Stimulated activated CD8-positive, alpha-beta memory T cell treated with anti-CD3 and anti-CD28 coated beads, Interleukin-4, amount 100 ng/mL, for 1 hour (primary cell): ENCODE measurements at places on chromosomes 7 and 10.
A peak's percentile ranks its signal among the peaks of the same experiment; 100 is the strongest.

DNA sequence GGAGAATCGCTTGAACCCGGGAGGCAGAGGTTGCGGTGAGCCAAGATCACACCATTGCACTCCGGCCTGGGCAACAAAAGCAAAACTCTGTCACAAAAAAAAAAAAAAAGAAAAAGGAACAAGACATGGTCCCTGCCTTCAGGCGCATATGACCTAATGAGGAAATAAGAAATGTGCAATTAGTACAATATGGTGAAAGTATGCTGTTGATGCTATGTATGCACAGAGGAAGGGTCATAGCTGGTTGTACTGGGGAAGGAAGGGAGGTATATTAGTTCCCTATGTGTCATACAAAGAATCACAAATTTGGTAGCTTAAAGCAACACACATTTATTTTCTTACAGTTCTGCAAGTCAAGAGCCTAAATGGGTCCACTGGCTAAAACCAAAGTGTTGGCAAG, 97.8 kb upstream of the MPP7 start:
- no peak for DNase-seq

DNA sequence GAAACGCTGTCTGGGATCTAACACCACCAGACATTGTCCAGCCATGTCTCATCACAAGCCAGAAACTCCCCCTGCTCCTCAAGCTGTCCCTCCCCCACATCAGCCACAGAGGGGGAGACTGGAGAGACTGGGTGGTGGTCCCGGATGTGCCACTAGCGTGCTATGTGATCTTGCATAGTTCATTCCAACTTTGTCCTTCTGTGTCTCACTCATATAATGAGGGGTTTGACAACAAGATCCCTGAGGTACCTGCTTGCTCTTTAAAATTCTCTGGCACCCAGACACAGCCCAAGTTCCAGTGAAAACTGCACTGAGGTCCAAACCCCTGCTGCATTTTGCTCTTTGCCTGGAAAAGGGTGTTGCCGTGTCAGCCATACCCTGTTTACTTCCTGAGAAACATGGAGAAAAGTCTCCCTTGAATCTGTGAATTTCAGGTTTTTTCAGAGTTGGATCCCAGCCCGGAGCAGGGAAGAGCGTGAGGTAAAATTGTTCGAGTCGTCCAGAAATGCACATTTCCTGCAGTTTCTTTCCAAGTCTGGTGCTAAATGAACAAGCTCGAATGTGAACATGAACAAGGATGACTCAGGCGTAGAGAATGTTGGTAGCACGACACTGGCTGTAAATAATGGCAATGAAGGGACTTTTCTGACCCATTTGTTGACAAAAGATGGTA, 156.6 kb downstream of the CCDC3 start:
- no peak for DNase-seq

GRCh38 chr7:110888641-110889040, 202.3 kb upstream of the LRRN3 start:
- no peak for DNase-seq

DNA sequence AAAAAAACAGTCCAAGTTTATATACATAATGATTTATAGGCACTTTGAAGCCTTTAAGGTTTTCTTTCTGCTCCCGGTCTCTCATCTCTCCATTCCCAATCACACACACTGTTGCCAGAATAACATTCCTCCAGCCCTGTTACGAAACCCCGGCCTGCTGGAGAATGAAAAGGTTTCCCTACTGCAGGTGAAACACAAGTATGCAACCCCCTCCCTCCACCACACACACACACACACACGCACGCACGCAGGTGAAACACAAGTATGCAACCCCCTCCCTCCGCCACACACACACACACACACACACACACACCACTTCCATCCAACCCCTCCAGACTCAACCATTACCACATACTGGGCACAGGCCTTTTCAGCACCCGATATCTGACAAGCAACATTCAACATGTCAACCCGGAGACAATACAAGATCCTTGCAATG, 87.5 kb downstream of the PARD3 start:
- no peak for DNase-seq

- DNase-seq = no peak
These were observed 91.3 kb upstream of the ANK3 start for GRCh38 chr10:60480865-60481563.

- no peak for DNase-seq
These were observed 43.6 kb downstream of the ZNF22 start for GRCh38 chr10:45044290-45044689.

DNA sequence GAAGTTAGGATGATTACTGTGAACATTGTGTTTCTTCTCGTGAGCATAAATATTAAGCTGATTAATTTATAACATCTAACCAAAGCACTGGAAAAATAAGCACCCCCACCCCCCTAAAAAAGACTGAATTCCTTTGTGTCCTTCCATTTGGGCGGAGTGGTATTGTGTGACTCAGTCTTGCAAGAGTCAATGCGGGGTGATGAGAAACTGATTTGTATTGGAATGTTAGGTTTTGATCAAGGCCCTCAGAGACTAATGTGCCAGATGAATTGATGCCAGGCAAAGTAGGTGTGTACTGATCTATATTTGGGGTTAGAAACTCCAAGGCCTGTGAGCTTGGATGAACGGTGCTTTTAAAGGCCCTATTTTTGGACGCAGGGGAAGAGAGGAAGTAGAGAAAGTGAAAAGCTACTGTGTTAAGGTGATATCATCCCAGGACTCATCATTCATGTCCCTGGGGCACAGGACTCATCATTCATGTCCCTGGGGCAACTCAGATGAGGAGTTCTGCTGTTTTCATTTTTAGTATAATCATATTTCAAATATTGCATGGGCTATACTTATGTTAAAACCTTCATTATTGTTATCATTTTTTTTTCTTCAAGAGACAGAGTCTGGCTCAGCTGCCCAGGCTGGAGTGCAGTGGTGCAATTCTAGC, 61.3 kb upstream of the PTN start:
- DNase-seq = no peak

GRCh38 chr10:94137747-94138146, 144.0 kb downstream of the PLCE1 start:
- DNase-seq = no peak

GRCh38 chr10:2949221-2949947, 118.0 kb upstream of the PFKP start:
- no peak for DNase-seq

- DNase-seq = no peak
These were observed 54.2 kb downstream of the RBM33 start for GRCh38 chr7:155698633-155699032.

- no peak for DNase-seq
These were observed 37.0 kb upstream of the CNNM1 start for GRCh38 chr10:99292159-99292558.

DNA sequence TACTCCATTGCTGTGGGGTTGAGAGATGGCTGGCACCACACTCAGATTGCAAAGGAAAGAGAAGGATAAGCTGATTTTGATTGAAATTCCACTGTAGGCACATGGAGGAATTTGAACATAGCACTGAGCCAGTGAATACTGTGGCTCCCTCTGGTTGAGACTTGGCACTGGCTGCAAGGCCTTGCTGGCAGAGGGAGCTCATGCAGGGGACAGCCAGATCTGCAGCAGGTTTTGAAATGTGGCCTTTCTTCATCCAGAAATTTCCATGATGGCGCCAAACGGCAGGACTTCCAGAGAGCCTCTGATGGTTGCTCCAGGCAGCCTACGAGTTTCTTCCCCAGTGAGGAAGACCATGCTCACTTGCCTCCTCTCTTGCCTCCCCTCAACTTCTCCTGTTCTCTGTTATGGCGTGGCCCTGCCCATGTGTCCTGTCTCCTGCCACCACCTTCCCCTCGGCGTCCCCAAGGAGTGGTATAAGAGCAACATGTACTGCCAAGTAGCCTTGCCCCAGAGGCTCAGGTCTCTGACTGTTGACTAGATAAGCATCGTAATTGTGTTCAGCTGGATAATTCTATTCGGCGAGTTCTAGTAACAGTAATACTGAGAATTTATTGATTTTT, 265.6 kb downstream of the CCDC3 start:
- DNase-seq = no peak

GRCh38 chr7:12779947-12780346, 92.5 kb downstream of the ARL4A start:
- DNase-seq = no peak

GRCh38 chr7:105972276-105972675, 9.2 kb downstream of the CDHR3 start:
- no peak for DNase-seq

DNA sequence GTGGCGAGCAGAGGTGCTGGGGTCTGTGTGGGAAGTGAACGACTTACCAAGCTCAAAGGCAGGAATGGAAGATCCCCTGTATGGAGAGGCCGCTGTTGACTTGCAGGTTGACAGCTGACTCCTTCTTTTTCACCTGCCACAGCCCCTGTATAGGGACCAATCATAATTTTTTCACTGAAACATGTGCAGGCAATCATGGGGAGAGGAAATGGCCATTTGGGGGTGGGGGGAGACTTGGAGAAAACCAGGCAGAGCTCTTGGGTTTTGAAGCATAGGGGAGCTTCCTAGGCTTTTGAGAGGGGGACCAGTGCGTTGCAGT, 101.4 kb downstream of the WDR37 start:
- no peak for DNase-seq

DNA sequence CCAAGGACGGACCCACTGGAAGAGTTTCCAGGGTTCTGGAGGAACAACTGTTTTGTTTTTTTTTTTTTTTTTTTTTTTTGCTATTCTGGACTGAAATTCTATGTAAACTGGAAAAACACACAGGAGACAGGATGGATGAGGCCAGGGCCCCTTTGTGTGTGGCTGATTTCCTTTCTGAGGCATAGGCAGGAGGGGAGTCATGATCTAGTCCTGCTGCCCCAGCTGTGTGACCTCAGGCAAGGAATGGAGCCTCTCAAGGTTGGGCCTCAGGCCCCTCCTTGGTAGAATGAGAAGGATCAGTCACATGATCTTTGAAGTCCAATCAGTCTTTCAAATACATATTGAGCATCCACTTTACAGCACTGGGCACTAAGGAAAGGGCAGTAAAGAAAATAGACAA, 87.6 kb downstream of the SH3PXD2A start:
- no peak for DNase-seq

GRCh38 chr7:38630720-38631673, at the start of gene AMPH:
AMPH (minus strand) TSS chr7:38631373; CDS start chr7:38631351, 22 bp downstream.
- DNase-seq = no peak

- no peak for DNase-seq
These were observed 334.1 kb downstream of the GLRX3 start for GRCh38 chr10:130470286-130470685.

DNA sequence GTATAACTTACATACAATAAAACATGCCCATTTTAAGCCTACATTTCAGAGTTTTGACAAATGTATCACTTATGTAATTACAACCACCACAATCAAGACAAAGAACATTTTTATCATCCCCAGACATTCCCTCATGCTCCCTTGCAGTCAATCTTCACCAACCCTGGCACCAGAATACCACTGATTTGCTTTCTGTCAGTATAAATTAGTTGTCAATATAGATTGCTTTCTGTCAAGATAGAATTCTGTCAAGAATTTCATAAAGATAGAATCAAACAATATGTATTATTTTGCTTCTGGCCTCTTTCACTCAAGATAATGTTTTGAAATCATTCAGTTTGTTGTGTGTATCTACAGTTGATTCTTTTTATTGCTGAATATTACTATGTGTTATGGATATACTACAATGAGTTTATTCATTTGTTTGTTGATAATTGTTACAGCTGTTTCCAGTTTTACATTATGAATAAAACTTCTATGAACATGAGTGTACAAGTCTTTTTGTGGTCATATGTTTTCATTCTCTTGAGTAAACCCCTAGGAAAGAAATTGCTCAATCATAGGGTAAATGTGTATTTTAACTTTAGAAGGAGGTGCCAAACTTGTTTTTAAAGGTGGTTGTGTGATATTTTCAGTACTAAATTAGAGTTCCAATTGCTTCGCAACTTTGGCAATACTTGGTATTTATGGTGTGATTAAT, 56.9 kb downstream of the IFIT5 start:
- no peak for DNase-seq

- DNase-seq = peak; percentile 8
These were observed 144.7 kb downstream of the PFKFB3 start for GRCh38 chr10:6347391-6347951.

GRCh38 chr7:29306319-29306991, 111.9 kb downstream of the CHN2 start:
- no peak for DNase-seq
